ENCODE measurements at places on chromosomes 4 and X.

GRCh38 chrX:7115557-7115956 lies 32.0 kb upstream of the STS start:
- DNase-seq, result no peak

DNA sequence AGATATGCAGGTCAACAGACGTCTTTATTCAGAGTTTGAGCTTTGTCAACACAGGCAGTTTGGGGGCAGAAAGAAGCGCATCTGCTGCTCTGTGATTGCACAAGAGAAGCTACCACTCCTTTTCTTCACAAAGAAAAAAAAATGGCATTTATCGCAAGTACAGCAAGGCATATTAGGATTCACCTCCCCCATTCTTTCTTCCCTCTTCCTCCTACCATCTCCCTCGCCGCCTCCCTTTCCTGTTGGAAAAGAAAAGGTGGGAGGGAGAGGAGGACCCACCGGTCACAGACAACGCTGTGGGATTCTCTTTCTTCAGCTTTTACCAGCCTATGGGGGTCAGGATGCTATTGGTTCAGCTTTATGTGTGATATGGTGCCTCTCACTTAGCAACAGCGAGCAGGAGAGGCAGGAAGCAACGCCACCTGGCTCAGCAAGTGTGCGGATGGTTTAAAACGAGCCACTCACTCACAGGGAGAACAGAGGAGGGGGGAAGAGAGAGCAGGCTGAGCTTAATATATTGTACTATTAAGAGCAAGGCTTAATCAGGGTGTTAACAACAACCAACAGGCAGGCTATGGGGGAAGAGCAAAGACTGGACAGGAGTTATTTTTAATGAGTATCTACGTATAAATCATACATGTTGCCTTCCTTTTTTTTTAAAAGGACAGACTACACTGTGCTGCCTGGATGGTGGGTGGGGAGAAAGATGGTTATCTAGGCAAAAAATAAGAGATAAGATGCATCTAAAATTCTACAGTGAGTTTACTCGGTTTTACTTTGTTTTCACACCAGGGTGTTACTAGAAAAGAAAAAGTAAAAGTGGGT lies 104.7 kb downstream of the MAML3 start:
- peak; percentile 32 for DNase-seq

GRCh38 chr4:173167758-173168395 lies 734 bp upstream of the GALNT7 start:
- no peak for DNase-seq

DNA sequence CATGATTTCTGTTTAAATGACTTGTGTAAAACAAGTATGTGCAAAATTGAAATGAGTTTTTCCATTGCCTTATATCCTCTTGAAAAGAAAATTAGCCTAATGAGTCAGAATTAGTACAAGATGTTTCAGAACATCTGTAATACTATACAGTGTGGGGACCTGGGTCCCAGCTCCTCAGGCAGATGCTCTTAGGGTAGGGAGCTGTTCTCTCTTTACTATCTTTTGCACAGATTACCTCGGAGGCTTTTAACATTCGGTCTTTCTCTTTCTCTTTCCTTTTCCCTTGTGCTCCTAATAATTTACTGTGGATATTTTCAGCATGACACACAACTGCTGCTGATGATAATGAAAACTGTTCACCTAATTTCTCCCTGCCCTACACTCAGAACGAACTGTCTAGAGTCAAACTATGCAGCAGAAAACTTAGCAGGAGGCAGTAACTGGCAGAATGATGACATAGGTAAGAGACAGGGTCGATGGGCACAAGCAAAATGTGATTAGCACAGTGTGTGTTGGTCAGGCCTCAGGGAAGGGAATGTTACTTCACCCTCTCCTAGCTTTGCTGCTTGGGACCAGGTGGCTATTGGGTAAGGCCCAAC lies 455.3 kb downstream of the PDHA2 start:
- DNase-seq, result no peak

DNA sequence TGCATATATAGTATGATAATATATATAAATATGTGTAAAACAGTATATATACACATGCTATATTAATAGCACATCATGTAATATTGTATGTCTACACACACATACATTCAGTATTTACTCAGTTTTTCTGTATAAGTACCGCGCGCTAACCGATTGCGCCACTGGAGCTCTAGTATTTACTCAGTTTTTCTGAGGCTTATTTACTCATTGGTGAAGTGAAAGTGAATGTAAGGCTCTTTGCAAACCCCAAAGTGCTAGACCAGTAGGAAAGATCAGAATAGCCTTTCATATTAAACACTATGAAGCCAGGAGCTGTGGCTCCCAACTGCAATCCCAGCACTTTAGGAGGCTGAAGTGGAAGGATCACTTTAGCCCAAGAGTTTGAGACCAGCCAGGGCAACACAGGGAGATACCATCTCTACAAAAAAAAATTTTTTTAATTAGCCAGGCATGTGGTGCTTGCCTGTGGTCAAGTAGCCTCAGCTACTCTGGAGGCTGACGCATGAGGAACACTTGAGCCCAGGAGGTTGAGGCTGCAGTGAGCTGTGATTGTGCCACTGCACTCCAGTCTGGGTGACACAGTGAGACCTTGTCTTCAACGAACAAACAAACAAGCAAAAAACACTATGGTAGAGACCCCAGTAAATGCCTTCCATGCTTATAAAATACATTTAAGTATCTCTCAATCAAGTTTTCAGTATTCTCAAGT lies 125.8 kb downstream of the KIT start:
- no peak for DNase-seq

DNA sequence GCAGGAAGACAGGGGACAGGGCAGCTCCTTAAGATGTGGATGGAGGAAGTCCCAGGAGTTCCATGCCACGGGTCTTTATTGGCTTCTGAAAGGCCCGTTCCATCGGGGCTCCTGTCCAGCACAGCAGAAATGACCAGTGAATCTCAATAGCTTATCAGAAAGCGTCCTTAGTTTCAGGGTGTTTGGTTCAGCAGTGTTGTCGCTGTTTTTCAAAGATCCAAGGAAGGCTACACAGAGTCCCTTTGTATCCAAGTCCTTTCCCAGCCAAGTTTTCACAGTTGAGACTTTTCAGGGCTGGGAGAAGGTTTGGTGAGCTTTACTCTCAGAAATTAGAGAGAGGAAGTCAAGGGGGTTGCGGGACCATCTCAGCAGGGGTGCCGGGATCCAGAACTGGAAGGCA lies 5.0 kb upstream of the ZCCHC4 start:
- DNase-seq, result no peak

DNA sequence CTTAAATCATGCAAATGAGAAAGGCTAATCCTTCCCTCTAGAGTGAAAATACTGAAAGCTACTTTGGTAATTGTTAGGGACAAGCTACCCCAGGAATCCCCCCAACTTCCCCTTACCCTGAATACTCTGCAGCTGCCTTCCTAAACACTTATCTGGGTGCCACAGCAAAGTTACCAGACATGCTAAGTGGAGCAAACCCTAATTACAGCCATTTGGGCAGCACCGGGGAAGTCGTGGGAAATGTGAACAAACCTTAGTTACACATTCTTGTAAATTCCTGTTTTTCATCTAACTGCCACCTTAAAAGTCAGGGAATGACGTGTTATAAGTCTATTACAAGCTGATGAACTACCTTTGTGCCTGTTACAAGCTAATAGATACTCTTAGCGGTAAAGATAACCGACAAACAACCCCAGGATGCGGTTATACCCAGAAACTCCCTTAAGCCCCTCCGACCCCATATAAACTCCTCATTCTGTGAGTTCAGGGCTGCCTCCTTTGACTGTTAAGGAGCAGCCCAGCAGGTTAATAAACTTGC lies 66.0 kb upstream of the PLAC8 start:
- DNase-seq, result no peak
